Hematopoietic multipotent progenitor cell treated with erythropoietin and hydrocortisone succinate and interleukin-3 and kit ligand, for 4 days (in vitro differentiated cells): ENCODE measurements at places on chromosomes 7 and 10.

DNA sequence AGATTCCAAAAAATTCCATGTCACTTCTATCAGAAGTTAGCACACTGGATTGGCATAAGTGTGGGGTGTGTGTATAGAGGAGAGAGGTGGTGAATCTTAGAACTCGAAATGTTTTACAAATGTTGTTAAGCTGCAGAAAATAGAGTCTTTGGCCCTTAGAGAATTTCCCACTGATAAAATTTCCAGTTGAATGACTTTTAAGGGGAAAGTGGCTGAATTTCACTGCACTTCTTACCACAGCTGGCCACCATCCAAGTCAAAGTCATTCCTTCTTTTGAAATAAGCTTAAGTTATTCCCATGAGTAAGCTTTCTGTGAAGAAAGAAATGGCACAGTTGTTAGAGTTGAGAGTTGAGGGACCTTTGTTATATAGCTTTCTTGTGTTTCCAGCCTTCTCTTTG lies 13.9 kb downstream of the VCL start:
- peak; percentile 39 for DNase-seq

- peak; percentile 59 for DNase-seq
These were observed 45.8 kb downstream of the PRR15 start for GRCh38 chr7:29609162-29610037.

DNA sequence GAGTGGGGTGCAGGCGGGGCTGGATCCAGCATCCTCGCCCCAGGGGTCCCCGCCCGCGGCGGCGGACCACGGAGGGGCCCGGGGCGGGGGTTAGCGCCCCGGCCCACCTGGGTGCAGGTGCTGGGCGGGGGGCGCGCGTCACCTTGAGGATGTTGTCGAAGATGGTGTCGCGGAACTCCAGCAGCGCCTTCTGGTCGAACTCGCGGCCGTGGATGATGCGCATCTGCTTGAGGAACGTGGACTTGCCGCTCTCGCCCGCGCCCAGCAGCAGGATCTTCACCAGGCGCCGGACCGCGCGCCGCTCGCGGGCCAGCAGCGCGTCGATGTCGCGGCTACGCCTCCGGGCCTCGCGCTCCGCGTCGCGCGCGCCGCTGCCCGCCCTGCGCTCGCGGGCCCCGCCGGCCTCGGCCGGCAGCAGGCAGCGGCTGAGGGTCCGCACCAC lies 376 bp downstream of the GNA12 start:
- peak; percentile 58 for DNase-seq

DNA sequence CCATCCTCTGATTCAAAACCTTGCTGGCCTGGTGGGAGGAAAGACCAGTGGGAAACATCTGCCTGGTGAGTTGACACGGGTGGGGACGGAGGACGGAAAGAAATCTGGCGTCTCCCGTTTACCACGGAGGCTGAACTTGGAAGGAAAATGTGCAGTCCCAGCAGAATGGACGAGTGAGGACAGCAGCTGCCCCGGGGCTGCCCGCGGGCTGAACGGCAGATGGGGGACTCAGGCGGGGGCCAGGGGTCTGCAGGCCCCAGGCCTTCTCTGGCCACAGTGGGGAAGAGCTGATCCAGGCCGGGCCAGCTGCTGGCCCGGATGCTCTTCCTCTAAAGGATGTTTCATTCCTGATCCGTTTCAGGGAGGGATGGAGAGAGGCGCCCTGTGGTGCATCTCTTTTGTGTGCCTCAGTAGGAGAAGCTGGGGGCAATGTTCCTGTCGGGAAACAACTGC lies 147.5 kb upstream of the CHST15 start:
- no peak for DNase-seq

GRCh38 chr7:49245062-49245461 lies 320.7 kb downstream of the CDC14C start:
- no peak for DNase-seq

GRCh38 chr10:5666841-5667630 lies 641 bp upstream of the ASB13 start:
- DNase-seq = peak; percentile 33

DNA sequence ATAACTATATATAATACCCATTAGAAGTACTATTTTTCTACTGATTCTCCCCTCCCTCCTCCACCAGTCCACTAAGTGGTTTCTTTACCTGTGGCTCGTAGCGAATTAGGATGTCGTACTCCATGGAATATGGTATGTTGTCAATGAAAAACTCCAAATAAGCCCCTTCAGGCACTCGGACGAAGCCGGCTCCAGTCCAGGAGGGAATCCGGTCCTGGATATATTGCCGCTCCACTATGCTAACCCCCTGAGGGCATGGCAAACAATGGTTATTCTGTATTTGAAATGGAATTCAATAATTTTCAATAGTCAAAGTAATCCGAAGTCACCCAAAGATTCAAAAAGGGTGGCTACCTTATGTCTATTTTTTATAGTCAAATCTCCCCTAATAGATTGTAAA lies 40.1 kb downstream of the LAMB1 start:
- DNase-seq = no peak
